Stimulated activated CD8-positive, alpha-beta memory T cell treated with anti-CD3 and anti-CD28 coated beads, Interleukin-4, amount 100 ng/mL, for 4 hours (primary cell): ENCODE measurements at places on chromosomes 4 and X.
A peak's percentile ranks its signal among the peaks of the same experiment; 100 is the strongest.

DNA sequence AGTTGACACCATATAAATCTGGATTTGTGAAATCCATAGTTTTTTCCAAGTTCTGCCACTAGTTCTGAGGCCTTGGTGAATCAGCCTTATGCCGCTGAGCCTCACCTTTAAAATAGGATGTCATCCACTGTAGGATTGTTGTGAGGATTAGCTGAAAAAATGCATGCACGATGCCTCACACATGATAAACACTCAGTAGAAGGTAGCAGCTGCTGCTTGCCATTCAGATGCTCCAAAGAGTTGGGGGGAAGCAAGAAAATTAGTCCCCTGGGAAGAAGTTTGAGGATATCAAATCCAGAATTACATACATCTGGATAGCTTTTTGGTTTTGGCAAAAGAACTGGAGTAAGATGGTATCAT is 7.4 kb downstream of the MMAA start:
- DNase-seq: no peak

- no peak for DNase-seq
Observed at GRCh38 chr4:37524267-37524666, 161.9 kb downstream of the RELL1 start.

GRCh38 chrX:109735202-109735744 is 2.2 kb upstream of the ACSL4 start:
- DNase-seq: no peak

- no peak for DNase-seq
Observed at GRCh38 chr4:68597482-68597881, 21.4 kb upstream of the UGT2B17 start.

- no peak for DNase-seq
Observed at GRCh38 chr4:6988016-6988715, 55.0 kb upstream of the TADA2B start.

GRCh38 chr4:182255441-182256190 is 12.4 kb downstream of the TENM3 start:
- DNase-seq: no peak

- DNase-seq: no peak
Observed at GRCh38 chr4:121510341-121510874, 129.6 kb upstream of the QRFPR start.

GRCh38 chr4:114465766-114466165 is 132.8 kb upstream of the UGT8 start:
- DNase-seq: no peak

- no peak for DNase-seq
Observed at GRCh38 chrX:74351760-74352159, 47.8 kb downstream of the ZCCHC13 start.

DNA sequence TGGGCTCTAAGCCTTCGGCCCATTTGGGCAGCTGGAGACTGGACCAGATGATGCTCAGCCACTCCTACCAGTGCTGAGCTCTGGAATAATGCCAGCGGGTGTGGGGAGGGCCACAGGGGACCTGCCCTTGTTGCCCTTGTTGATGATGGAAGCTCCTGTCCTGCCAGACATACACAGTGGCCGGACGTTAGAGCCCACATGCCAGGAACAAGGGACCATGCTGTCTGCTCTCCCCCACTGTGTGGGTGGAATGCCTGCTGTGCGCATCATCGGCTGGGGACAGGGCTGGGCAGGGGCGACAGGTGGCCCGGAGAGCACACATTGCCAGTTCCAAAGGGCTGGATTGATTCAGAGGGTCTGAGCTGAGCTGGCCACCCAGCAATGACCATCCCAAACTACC is 2.0 kb downstream of the ABLIM2 start:
- no peak for DNase-seq

GRCh38 chr4:155025762-155026457 is 182.5 kb upstream of the NPY2R start:
- DNase-seq: no peak

DNA sequence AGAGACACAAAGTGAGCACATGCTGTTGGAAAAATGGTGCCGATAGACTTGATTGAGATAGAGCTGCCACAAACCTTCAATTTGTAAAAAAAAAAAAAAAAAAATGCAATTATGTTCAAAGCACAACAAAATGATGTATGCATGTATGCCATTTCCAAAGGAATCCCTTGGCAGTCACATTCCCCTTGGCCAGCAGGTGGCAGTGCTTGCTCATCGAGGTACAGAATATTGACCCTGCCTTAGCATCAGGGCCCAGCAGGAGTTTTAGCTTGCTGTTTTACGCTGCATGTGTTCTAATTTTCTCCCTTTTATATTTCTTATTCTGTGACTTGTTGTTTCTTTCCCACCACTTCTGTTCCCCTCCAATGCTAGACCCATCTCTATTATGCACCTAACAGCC is 34.5 kb upstream of the CYBB start:
- DNase-seq: peak; percentile 62

- DNase-seq: no peak
Observed at GRCh38 chr4:8260656-8261111, 8.9 kb upstream of the HTRA3 start.

GRCh38 chrX:24392709-24393108 is 32.3 kb downstream of the SUPT20HL1 start:
- no peak for DNase-seq

GRCh38 chr4:77347351-77347966 is 190.5 kb downstream of the CCNG2 start:
- no peak for DNase-seq

DNA sequence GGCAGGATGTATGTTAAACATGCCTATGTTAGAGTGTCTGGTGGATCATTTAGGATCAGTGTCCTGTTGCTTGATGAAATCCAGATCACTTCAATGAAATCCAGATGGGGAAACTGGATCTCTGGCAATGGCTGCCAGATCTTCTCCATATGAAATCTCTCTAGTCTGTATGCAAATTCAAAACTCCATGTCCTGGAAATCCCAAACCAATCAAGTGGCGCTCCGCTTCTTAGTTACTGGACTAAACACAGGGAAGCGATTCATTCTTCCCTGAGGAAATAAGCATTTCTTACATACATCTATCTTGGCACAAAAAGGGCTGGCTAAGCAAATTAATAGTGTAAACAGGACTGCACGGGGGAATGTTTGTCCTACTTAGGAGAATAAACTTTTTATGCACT is 94.9 kb downstream of the HDAC8 start:
- no peak for DNase-seq
